D341Med (cell line): ENCODE measurements at places on chromosomes 16 and 17.

- no peak for DNase-seq
These were observed at the start of gene CD68 for GRCh38 chr17:7579001-7579833. Gene CD68 (plus strand): TSS chr17:7579638. CDS start chr17:7579678, 40 bp downstream.

DNA sequence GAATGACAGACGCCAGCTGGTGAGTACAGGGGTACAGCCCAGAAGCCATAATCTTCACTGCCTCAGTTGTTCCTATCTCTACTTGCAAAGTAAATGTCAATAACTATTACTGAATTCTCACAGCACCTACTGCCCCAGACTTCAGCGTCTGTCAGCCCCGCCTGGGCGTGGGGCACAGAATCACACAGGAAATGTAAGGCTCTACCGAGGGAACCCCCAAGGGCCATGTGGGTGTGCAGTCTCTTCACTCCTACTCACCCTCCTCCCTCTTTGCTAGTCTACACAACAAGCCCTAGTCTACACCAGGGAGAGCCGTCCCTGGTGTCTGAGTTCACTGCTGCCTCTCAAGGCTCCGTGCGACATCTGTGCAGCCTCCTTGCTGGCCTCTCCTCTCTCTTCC lies 4.5 kb downstream of the NPTX1 start:
- DNase-seq = no peak

- DNase-seq = no peak
These were observed 61.9 kb upstream of the HLF start for GRCh38 chr17:55202896-55203295.

- DNase-seq = no peak
These were observed 211.9 kb downstream of the STX8 start for GRCh38 chr17:9363440-9364350.

DNA sequence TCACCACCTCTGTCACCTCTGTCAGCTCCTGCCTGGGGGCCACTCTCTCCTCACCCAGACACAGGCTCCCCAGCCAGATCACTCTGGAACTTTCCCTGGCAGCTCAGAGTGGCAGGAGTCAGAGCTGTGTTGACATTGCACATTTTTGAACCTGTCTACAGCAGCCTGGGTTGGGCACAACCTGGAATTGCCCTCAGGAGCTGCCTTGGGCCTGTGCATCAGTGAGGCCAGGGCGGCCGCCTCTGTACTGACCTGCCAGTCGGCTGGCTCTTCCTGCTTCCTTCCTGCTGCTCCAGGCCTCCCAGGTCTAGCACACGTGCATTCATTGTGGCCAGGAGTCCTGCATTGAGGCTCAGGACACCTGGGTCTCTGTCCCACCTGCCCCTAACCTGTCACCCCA lies 14.2 kb upstream of the TMEM11 start:
- DNase-seq = no peak

DNA sequence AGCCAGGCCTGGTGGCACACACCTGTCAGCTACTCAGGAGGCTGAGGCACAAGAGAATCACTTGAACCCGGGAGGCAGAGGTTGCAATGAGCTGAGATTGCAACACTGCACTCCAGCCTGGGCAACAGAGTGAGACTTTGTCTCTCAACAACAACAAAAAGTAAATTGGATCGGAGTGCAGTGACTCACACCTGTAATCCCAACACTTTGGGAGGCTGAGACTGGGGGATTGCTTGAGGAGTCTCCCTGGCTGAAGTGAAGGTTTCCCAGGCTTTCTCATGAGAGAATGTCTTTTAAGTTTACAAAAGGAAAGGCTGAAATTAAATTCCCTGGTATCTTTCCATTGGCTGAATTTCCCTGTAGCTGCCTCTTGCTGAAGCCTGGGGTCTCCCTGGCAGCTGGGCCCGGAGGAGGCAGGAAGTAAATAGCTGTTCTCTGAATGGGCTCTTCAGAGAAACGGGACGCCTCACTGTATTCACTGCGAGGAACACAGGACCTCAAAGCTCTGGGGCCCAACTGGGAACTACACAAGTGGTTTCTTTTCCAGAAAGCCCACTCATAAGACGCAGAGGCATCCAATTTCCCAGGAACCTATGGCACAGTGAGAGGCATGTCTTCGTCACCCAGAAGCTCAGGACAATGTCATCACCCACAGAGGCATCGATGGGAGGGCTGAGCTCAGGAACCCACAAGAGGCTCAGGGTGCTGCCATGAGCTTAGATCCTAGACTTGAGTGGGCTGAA lies 77.4 kb upstream of the SMURF2 start:
- no peak for DNase-seq
